ENCODE measurements at places on chromosomes 1 and 21.

DNA sequence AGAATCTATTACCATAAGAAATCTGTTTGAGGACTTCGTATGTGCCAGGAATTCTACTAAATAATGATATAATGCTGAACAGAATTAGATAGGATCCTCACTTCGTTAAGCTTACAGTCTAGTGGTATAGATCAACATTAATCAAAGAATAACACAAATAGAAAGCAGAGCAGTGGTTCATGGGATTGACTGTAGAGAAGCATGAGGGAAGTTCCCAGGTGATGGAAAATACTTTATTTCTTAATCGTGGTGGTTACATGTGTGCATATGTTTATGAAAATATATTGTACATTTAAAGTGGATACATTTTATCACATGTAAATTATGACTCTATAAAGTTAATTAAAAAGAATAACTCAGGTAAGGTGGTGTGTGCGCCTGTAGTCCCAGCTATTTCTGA lies 110.5 kb downstream of the OSBPL9 start:
- DNase-seq = no peak

- peak; percentile 3 for DNase-seq
These were observed 606 bp downstream of the DENND1B start for GRCh38 chr1:197774466-197775281.

DNA sequence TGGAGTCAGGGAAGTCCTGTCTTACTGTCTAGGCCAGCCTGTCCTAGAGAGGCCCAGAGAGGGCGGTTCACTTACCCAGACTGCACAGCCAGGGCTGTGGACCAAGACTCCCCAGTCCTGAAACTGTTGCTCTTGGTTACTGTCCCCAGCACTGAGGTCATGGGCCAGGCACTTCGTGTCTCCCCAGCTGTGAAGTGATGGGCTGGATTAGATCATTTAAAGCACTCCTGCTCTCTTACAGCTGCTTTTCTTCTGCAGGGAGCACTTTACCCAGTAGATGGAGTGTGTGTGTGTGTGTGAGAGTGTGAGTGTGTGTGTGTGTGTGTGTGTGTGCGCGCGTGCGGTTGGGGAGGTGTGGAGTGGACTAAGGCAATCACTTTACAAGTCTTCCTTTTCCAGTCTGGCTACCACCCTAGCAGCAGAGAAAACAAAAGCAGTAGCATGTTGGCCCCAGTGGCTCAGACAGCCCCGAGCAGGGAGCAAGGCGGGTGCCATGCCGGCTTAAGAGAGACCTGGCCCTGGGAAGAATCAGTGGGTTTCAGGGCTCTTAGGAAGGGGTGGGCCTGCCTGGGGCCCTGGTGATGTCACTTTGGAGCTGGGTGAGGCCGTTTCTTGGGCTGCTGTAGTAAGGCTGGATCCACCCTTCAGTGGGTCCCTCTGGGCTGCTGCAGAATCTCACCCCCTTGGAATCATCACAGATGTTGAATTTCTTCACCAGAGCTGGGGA lies 2.4 kb downstream of the SPSB1 start:
- no peak for DNase-seq

- no peak for DNase-seq
These were observed 226.9 kb upstream of the DEPDC1 start for GRCh38 chr1:68723791-68724190.

DNA sequence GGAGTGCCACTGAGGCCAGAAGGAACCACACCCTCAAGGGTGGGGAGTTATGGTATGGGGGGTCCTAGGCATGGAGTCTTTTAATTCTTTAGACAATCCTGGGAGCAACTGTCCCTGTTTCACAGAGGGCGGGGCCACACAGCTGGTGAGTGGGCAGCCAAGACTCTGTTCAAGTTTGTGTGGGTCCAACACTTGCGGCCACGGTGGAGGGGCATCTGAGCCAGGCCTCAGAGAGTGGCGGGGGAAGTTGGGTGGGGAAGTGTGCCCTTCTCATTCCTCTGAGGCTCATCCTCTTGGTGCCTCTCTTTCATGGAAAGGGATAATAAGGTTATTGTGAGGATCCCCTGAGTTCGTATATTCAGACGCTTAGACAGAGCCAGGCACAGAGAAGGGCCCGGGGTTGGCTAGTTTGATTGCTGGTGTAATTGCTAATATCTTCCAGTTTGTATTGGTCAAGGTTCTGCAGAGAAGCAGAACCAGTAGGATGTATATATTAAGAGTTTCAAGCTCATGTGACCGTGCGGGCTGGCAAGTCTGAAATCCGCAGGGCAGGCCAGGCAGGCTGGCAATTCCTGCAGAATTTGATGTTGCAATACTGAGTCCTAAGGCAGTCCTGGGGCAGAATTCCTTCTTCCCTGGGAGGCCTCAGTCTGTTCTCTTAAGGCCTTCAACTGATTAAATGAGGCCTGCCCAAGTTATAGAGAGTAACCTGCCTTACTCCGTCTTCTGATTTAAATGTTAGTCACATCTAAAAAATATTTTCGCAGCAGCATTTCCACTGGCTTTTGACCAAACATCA lies 15.9 kb downstream of the PCSK9 start:
- DNase-seq = no peak

DNA sequence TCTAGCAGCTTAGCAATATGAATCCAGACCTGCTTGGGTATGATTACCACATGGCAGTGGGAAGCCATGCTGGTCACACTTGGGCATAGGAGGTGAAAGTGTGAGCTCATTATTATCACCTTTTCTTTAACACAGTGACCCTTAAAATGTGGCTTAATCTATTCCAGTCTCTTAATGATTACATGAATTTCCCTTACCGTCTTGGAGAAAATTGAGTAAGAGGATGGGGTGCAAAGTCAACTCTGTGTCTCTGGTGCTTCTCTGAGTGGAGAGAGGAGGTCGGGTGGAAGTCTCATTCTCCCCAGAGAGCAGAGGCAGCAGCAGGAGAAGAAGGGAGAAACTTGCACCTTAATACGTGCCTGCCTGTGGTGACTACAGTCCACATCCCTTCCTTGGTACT lies 91.3 kb downstream of the FGGY start:
- DNase-seq = no peak

- no peak for DNase-seq
These were observed 3.7 kb downstream of the MCL1 start for GRCh38 chr1:150575518-150576366.

- no peak for DNase-seq
These were observed 40.6 kb downstream of the PDC start for GRCh38 chr1:186420311-186420710.

- no peak for DNase-seq
These were observed 19.2 kb downstream of the RIMS3 start for GRCh38 chr1:40646315-40646714.
